ENCODE measurements at places on chromosomes 1 and 21.

DNA sequence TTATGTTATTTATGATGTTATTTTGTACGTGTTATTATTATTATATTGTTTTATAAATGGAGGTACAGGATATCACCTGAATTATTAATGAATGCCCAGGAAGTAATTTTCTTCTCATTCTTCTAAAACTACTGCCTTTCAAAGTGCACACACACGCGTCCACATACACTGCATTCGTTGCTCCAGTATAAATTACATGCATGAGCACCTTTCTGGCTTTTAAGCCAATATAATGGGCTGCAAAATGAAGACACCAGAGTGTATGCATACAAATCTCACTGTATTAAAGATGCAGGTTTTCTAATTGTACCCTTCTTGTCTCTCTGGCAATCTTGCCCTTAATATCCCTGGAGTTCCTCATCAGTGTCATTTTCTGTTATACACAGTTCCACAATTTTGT lies 6.9 kb downstream of the RGS4 start:
- no peak for DNase-seq

DNA sequence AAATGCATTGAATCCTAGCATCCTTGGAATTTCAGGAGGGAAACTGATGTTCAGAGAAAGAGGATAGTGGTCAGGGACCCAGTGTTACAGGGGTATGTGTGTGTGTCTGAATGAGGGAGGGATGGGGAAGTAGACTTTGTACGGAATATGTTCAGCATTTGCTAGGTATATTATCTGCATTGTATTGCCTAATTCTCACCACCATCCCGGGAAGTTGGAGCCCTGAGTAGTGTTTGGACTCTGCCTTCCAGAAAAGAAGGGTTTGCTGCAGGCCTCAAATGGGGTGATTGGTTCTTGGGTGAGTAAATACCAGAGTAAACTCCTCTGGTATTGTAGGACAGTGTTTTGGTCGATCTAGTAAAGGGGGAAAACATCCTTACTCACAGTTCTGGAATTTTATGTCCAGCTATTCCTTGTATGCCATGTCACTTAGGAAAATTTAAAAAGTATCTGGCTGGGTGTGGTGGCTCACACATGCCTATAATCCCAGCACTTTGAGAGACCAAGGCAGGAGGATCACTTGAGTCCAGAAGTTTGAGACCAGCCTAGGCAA lies 7.1 kb upstream of the ZNF496 start:
- DNase-seq = no peak

DNA sequence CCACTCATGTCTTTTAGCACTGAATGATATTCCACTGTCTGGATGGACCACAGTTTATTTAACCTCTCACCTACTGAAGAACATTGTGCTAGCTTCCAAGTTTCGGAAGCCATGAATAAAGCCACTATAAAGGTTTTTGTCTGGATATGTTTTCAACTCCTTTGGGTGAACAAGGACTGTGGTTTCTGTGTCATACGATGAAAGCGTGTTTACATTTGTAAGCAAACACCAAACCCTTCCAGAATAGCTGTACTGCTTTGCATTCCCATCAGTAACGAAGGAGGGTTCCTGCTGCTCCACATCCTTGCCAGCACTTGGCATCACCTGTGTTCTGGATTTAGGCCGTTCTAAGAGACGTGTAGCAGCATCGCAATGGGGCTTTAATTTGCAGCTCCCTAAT lies 10.7 kb upstream of the ARHGEF16 start:
- DNase-seq = no peak

- no peak for DNase-seq
These were observed 597.1 kb upstream of the USP24 start for GRCh38 chr1:55812281-55812680.

GRCh38 chr1:34743775-34744174 lies 11.1 kb upstream of the GJB5 start:
- DNase-seq = no peak

- no peak for DNase-seq
These were observed 61.9 kb upstream of the TTC39A start for GRCh38 chr1:51392241-51392640.

GRCh38 chr1:159436469-159436868 lies 3.1 kb upstream of the OR10J1 start:
- DNase-seq = no peak

GRCh38 chr1:230048922-230049321 lies 18.1 kb upstream of the GALNT2 start:
- no peak for DNase-seq

- DNase-seq = no peak
These were observed 149.8 kb upstream of the NR5A2 start for GRCh38 chr1:199877526-199878384.

DNA sequence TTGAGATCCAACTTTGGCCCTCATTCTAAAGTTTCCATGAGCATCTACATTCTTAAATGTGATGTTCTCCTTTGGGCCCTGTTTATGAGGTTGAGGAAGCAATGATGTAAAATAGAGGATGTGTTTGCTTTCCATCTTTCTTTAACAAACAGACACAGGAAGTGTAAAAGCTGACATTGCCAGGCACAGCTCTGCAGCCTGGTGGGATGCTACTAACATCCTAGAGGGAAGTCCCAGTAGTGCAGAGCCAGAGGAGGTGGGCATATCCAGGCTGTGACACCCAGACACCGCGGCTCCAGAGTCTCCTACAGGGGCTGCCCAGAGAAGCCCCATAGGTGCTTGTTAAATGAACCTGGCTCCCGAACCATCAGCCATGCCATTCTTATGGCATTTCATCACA lies 16.2 kb downstream of the OLFML2B start:
- no peak for DNase-seq

DNA sequence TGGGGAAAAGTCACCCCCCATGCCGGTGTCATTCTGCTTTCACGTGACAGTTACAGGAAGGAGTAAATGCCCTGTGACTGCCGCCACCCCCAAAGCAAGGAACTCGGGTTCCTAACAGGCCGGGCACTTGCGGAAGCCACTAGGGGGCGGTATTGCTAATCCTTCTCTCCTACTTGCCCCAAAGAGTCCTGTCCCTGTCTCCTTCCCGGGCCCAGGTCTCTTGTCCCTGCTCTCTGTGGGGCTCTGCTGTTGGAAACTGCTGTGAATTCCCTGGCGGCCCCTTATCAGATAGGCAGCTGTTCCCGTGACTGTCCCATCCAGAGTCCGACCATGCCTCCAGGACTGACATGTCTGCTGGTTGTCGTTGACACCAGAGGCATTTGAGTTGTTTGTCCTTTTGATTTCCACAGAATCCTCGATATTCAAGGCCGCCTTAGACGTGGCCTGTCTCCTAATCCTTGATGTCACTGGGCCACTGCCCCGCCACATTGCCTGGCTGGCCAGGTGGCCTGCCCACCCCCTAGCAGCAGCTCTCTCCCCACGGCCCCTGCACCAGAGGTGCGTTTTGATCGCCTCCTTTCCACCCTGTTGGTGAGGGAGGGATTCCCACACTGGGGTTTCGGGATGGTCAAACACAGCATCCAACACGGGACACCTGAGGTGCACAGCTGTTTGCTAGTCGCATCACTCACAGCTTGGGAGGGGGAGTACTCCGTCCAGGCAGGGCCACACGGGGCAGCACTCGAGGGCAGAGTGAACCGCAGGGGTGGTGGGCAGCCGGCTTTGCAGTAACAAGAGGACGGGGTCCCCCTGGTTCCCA lies 37.3 kb downstream of the CHAF1B start:
- no peak for DNase-seq

DNA sequence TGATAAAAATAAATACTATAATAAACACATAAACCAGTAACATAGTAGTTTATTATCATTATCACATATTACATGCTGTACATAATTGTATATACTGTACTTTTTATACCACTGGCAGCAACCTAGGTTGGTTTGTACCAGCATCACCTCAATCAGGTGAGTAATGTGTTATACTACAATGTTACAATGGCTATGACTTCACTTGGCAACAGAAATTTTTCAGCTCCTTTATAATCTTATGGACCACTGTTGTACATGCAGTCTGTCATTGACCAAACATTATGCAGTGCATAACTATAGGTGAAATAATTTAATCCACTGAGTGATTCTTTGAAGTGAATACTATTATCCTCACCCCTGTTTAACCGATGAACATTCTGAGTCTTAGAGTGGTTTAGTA lies 44.5 kb downstream of the TNFSF4 start:
- no peak for DNase-seq

- DNase-seq = no peak
These were observed 687 bp downstream of the PRKAB2 start for GRCh38 chr1:147171399-147172167.

DNA sequence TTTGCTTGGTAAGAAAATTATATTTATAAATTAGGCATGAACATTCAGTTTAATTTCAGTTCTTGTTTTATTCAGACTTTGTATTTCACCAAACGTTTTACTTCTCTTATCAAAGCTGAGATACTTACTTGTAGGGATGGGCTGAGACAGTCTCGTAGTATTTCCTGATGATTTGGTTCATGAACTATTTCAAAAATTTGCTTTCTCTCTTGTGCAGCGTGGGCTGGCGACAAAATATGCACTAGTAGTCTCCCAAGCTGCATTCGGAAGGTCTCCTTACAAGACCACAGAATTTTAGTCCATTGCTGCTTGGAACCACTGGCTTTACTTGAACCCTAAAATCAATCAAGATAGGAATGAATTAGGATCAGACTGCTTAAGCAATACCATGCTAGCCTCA lies 91.7 kb upstream of the GNG4 start:
- DNase-seq = no peak

DNA sequence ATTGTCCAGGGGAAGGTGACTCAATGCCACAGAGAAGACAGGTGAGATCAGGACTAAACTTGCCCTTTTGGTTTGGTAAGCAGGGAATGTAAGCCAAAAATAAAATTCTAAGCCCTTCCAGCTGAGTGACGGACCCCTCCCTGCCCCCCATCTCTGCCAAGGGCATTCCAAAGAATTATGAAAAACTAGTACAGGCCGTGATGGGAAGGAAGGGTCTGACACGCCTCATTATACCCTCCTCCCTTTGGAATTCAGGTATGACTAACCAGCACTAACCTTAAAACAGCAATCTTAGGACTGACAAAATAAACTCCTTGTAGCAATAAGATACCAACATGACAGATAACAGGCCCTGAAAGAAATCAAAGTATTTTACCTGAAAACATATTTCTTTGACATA lies 99.6 kb downstream of the GABPA start:
- no peak for DNase-seq

DNA sequence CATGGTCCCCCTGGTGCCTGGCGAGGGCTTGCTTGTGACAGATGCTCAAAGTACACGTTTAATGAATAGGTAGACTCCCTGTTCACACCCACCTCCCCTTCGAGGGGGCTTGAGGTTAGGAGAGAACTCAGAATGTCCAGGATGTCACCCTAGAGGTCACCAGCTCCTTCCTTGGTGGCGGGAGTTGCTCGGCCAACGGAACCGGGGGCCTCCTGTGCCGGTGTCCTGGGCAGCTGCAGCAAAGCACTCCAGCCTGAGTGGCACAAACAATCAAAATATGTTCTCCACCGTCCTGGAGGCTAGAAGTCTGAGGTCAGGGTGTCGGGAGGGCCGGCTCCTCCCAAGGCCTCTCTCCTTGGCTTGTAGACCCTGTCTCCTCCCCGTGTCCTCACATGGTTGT lies 71.0 kb downstream of the AJAP1 start:
- no peak for DNase-seq

DNA sequence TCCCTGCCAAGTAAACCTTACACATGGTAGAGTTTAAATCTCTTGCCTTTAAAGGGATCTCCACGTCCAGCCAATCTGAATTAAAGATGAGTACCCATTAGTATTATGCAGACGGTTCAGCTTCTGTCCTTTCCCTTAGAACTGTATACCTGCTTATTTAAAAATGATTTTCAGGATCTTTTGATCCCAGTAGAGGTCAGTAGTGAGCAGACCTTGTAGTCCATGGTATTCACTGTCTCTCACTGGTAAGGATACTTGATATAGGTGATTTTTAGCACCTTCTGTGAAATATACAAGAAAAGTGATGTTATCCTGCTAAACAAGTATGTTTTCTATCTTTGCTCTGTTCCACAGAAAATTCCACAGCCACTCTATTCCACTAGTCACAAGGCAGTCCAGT lies 1211.6 kb upstream of the ADGRL4 start:
- no peak for DNase-seq

DNA sequence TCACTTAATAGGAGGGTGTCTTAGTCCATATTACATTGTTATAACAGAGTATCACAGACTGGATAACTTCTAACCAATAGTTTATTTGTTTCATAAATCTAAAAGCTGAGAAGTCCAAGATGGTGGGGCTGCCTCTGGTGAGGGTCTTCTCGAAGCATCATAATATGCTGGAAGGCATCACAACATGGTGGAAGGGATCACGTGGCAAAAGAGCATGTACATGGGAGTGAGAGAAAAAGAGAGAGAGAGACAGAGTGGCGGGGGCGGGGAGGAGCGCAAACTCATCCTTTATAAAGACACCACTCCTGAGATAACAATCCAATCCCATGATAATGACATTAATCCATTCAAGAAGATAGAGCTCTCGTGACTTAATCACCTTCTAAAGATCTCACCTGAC lies 31.5 kb downstream of the CFHR5 start:
- no peak for DNase-seq

DNA sequence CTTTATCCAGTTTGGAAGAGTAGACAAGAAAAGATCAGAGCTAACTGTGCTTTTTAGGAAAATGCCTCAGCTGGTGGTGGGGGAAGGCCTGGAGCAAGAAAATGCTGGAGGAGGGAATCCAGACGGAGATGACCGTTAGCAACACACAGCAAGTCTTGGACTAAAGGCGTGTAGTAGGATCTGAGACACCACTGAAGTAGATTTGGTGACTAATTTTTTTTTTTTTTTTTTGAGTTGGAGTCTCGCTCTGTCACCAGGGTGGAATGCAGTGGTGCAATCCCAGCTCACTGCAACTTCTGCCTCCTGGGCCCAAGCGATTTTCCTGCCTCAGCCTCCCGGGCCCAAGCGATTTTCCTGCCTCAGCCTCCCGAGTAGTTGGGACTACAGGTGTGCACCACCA lies 41.2 kb downstream of the LPAR3 start:
- DNase-seq = no peak

- DNase-seq = no peak
These were observed 27.1 kb upstream of the CD2 start for GRCh38 chr1:116726872-116727820.

- DNase-seq = no peak
These were observed 108.9 kb downstream of the IFI44 start for GRCh38 chr1:78758506-78758905.

DNA sequence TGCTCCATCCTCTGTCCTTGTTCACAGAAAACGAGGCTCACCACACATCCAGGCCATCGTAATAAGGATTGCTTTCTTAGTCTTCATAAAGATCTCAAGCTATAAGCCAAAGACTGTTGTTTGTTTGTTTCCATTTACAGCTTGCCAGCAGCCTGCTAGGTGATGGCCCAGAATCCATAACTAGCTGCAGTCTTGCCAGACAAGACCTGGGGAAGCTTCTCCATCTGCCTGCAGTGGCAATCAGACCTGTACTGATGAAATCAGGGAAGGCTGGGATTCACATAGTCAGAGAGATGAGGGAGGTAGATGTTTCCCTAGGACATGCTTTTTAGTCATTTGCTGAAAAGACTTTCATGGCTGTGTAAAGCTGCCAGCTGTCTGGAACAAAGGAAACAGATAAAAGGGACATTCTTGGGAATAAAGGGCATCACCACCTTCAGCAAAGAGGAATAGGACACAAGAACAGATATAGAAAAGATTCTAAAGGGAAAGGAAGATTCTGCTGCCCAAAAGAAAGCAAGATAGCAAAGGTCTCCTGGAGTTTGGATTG lies 51.0 kb downstream of the MT1HL1 start:
- DNase-seq = no peak
